ENCODE measurements at places on chromosomes 2 and 18.
A peak's percentile ranks its signal among the peaks of the same experiment; 100 is the strongest.

DNA sequence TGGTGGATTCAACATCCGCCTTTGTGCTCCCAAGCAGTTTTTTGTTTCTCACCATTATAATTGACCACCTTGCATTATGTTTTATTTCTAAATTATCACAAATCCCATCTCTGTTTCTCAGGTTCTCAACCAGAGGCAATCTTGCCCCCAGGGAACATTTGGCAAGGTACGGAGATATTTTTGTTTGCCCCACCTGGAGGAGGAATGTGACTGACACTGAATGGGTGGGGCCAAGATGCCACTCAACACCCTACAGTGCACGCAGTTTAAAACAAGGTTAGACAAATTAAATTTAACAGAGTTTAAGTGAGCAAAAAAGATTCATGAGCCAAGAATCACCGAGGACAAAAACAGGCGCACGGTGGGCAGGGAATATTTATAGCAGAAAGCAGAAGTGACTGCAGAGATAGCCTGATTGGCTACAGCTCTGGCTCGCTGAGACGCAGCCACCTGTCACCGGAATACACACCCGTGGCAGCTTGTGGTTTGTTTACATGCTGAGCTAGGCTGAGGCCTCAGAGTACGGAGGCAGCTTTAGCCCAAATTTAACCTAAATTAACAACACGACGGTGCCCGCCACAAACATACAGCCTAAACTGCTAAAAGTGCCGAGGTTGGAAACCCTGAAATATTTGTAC is 150.0 kb upstream of the ALKAL2 start:
- no peak for DNase-seq

GRCh38 chr2:15378148-15378908 is 182.8 kb downstream of the NBAS start:
- no peak for DNase-seq

DNA sequence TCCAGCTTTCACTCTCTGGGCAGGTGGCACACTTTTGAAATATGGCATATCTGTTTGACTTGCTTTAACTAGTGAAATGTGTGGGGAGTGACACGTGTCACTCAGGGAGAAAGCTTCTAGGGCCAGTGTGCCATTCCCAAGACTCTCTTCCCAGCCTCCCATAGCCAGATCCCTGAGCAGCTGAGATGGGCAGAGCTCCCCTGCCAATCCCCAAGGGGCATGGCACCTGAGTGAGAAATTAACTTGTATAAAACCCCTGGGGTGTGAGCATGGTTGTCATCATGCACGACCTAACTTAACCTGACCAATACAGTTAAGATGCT is 39.0 kb upstream of the MARCO start:
- DNase-seq: no peak

DNA sequence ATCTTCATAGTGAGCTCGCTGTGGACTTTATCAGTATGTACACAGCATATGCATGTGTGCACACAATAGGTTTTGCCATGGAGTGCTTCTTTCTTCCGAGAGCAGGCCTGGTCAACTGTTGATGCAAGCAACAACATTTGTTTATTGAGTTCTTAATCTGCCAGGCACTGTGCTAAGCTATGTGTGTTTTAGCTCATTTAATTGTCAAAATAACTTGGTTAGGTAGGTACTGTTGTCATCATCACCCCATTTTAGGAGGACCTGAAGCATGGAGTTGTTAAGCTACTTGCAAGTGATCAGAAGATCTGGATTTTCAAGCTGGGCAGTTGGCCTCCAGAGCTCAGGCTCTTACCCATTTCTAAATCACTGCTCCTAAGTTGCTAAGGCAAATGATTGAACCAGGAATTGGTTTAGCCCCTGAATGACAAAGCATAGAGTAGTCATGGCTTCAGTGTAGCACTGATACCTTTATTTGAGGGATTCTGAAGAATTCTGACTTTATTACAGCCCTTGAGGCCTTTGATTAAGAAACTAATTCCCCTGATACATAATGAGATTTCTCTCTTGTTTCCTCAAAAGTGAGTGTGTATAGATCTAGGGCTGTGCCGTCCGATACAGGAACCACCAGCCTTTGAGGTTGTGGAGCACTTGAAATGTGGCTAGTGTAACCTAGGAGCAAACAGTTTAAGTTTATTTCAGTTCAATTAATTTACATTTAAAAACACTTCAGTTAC is 132.9 kb downstream of the FMNL2 start:
- no peak for DNase-seq

GRCh38 chr2:162964513-162964912 is 125.9 kb upstream of the KCNH7 start:
- no peak for DNase-seq

GRCh38 chr18:56921896-56922480 is 224.9 kb upstream of the BOD1L2 start:
- no peak for DNase-seq

DNA sequence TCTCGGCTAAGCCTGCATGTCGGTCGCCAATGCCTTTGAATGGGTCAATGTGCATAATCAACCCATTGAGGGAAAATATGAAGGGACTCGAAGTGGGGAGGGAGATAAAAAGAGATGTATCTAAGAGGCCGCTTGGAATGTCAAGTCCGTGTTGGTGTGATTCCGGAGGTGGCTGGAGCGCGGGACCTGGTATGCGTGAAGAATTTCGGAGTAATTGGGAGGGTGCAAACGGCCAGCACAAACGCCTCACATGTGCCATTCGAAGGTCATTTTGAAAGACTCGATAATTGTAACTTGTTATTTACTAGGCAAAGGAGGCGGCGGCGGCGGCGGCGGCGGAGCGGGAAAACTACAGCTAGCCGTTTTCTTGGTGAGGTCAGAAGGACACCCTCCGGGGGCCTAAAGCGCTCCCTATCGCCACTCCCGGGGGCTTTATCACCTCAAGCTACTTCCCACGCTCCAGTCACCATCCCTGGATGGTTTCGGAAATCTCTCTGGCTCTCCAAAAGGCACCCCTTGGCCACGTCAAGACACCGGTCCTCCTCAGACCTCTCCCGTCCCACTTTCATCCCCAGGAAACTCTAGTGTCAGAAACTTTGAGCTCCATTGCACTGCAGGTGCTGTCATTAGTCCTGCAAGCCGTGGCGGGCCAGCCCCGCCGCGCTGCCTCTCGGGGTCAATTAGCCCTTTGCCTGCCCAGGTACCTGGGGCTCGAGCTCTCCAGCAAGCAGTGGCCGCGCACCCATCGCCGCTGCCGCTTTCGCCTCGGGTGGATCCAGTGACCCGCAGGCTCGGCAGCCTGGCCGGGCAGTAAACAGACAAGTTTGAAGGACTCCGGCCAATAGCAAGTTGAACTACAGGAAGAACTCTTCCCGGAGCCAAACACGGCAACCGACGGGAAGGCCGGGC is 1.5 kb downstream of the ERBB4 start:
- no peak for DNase-seq

- DNase-seq: no peak
These were observed 825 bp downstream of the GRB14 start for GRCh38 chr2:164620457-164620856.

GRCh38 chr2:240611601-240612210 is 13.6 kb upstream of the GPR35 start:
- DNase-seq: no peak

DNA sequence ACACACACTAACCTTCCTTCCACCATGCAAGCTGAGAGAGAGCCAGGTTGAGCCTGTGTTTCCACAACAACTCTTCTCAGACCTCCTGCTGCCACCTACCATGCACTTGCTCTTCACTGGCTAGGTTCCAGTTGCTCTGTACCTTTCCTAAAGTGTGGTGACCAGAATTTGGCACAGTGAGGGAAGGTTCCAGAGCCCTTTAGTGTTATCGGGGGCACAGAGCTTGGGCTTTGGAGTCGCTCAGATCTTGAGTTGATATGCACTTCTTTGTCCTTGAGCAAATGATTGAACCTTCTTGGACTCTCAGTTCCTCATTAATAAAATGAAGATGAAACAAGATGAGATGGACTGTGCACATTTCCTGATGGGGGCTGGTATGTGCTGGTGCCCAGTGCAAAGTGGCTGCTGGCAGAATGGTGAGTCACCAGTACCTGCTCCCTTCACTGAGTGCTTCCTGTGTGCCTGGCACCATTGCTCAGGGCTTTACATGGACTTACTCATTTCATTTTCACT is 47.1 kb downstream of the NEDD4L start:
- DNase-seq: no peak

GRCh38 chr2:137659616-137660015 is 304.7 kb upstream of the HNMT start:
- DNase-seq: no peak

DNA sequence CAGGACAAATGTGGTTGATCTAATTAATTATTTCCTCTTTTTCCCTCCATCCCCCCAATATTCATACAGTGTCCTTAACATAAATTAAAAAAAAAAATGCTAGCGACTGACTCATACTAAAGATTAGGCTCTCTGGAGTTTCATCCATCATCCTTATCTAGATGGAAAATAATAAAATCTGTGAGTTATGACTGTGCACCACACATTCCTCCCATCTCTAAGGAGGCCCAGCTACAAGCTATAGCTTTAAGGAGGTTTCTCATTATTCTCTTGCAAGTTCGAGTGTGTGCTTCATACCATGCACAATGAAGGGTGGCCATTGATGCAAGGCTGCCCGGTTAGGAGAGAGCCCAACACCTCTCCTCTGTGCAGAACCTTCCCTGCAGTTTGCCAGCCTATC is 77.3 kb downstream of the XDH start:
- DNase-seq: no peak

DNA sequence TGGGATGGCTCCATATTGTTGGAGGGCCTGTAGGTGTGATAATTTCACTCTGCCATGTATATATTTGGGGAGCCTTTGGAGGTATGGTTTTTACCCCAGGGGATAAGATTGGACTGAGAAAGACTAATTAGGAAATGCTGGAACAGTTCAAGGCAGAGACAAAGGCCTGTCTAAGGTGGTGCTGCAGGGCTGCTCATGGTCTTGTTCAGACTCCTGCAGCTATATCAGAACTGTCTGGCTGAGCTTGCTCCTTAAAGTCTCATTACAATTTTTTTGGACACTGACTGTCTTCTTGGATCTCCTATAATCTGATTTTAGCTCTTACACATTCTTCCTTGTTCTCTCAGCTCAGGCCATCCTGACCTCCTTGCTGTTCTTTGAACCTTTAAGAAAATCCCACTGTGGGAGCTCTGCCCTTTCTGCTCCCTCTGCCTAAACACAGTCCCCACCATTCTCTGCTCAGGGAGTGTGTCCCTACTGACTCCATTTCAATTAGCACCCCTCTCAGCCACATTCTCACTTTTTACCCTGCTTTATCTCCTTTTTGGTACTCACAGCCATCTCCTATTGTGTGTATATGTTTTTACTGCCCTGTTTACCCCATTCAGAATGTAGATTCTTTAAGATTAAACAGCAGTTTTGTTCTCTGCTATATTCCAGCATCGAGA is 468.7 kb upstream of the FANCL start:
- no peak for DNase-seq

DNA sequence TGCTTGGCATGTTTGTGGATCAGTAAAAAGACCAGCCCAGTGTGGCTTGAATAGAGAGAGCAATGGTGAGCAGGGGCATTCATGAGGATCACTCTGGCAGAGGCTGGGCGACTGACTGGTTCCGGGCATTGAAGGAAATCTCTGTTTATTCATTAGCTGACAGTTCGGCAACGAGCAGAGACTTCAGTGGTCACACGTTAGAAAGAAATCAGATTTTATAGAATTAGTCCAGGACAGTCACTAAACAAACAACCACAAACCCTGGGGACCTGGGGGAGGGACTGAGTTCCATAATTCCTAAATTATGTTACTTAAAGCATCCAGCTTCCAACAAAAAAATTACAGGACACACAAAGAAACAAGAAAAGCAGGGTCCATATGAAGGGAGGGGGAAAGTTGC is 72.5 kb downstream of the NOL10 start:
- DNase-seq: no peak

- DNase-seq: no peak
These were observed 828.6 kb upstream of the POU3F3 start for GRCh38 chr2:104025295-104025694.

GRCh38 chr2:213119061-213119809 is 32.2 kb downstream of the IKZF2 start:
- peak; percentile 69 for DNase-seq

GRCh38 chr2:219689676-219690628 is 62.5 kb downstream of the SLC4A3 start:
- no peak for DNase-seq

DNA sequence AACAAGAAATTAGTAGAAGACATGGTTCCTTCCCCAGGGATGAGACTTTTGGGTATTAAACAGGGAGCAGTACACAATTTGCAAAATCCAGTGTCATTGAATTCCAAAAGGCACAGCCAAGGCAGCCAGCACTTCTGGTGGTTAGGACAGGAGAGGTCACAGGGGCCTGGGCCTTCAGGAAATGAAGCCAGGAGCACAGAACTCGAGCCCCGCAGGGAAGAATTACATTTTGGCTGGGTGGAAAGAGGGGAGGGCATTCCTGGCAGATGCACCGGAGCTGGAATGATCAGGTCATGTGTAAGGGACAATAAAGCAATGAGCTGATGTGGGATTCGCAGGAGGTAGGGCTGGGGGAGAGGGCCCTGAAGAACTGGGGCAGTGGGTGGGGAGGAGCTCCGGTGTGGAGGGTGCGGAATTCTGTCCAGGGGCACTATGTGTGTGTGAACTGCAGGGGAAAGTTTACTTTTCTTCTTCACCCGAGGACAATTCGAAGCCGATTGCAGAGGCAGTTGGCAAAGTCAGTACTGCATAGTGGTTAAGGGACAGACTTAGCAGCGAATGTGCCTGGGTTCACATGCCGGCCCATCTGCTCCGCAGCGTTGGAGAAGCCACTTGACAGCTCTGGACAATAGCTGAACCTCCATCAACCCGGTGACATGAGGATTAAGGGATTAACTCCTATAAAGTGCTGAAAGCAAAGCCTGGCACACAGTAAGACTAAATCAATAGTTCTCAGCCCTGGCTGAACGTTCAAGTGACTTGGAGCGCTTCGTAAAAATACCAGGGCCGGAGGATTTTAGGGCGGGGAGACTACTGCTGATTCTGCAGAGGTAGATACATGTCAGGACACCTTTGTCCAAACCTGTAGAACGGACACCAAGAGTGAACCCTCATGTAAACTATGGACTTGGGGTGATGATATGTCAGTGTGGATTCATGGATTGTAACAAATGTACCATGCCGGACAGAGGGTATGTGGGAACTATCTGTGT is 36.4 kb downstream of the ALPK2 start:
- no peak for DNase-seq

- no peak for DNase-seq
These were observed 17.2 kb upstream of the RPRM start for GRCh38 chr2:153495725-153496124.

DNA sequence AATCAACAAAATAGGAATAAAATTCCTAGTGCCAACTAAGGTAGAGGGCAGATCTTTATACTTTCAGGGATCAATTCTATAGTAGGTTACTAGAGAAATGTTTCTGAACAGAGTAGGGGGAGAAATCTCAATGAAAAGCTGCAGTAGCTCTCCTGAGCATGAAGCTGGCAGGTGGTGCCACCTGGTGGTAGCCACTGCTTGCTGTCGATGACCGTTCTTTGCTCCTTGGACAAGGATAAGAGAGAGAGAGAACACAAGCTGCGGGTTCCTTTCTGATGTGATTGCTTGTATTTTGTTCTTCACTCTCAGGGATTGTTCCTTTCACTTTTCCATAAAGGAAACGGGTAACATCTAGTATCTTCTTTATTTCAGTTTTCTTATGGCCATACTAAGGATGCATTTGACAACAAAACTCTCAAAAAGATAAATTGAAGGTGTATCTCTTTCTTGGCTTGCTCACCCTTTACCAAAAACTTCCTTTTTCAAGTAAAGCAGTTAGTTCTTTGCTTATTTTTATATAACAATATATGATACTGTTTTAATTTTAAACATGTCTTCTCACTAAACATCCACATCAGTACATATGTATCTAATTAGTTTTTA is 18.6 kb upstream of the MRPL19 start:
- peak; percentile 67 for DNase-seq

- DNase-seq: no peak
These were observed 110.5 kb upstream of the DPP10 start for GRCh38 chr2:114331934-114332333.
